ENCODE measurements at places on chromosomes 3 and 15.

DNA sequence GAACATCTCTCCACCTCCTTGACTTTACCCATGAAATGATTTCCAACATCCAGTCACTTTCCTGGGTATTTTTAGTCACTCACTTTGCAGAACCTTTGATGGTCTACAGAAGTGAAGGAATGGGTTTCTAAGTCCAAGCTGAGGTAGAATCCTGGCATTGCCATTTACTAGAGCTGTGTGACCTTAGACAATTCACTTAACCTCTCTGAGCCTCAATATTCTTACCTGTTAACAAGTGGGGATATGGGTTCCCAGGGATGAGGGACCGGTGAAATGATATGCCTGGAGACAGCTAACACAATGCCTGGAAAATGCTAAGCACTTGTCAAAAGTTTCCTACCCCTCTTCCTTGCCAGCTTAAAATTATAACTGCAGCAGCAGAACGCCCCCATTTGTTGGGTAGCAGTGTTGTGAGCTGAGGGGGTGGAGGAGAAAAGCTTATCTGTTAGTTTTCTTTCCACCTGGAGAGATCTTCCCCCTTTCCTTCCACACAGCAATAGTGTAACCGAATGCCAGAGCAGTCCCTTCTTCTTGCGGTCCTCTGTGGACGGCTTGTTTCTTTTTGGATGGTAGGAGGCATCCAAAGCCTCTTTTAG is 319.2 kb upstream of the LRRFIP2 start:
- DNase-seq: no peak

- no peak for DNase-seq
Measured at GRCh38 chr3:43525941-43526607, 95.7 kb downstream of the ANO10 start.

- DNase-seq: no peak
Measured at GRCh38 chr3:105837143-105837740, 31.6 kb downstream of the CBLB start.

DNA sequence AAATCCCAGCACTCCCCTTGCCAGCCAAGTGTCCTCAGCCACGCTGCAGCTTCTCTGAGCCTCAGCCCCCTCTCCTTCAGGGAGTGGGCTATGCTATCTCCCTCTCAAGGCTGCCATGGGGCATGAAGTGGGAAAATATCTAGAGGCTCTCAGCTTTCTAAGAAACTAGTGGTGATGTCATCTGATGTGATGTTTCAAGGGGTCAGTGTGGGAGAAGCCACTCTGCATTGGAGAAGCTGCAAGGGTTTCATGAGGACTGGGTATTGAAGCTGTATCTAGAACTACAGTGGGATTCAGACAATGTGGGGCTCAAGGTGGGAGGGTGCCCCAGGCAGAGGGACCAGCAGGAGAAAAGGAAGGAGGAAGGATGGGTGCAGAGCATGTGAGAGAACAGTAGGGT is 210.2 kb downstream of the TLE3 start:
- no peak for DNase-seq

DNA sequence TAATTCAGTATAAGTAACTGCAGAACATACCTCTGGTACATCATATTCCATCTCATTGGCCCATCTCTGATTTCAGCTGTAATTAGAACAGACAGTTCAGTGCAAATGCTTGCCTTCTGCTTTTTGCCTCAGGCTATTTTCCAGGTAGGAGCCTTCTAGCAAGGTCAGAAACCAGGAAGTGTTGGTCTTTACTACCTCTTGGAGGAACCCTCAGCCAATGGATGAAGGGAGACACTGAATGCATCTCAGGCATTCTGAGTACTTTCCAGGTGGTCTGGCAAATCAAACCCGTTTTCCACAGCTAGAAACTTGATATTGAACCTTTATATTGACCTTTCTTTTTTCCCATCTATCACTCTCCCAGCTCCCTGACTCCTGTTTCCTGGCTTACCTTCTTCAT is 348.5 kb upstream of the SOX2 start:
- no peak for DNase-seq

- DNase-seq: no peak
Measured at GRCh38 chr3:156729460-156730179, 55.2 kb downstream of the TIPARP start.

DNA sequence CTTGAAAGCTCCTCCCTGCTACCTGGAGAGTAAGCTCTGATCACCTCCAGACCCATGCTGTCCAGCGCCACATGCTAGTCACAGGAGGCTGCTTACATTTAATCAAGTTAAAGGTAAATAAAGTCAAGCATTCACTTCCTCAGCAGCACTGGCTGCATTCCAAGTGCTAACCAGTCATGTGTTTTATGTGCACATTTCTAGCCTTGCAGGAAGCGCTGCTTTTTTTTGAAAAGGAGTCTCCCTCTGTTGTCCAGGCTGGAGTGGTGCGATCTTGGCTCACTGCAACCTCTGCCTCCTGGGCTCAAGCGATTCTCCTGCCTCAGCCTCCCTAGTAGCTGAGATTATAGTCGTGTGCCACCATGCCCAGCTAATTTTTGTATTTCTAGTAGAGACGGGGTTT is 279.2 kb downstream of the GABRG3 start:
- no peak for DNase-seq

DNA sequence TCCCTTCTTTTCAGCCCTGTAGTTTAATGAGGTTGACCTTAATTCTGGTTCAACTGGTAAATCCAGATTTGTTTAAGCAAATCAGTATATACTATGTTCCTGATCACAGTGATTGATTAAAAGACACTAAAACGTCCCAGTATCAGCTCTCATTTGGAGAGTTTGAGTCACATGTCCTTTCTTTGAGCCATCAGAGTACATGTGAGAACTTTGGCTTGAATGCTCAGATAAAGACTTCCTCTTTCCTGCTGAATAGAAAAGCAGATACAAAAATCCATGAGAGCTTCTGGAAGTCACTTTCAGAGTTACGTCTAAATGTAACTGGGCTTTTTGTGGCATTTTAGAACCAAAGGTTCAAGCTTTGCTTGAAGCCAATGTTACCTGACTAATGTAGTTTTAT is 341.8 kb upstream of the SATB1 start:
- no peak for DNase-seq

GRCh38 chr3:19744047-19744446 is 190.0 kb downstream of the EFHB start:
- no peak for DNase-seq

- no peak for DNase-seq
Measured at GRCh38 chr15:31856581-31856980, 173.7 kb upstream of the CHRNA7 start.

GRCh38 chr3:99625237-99625622 is 13.2 kb upstream of the COL8A1 start:
- DNase-seq: no peak

DNA sequence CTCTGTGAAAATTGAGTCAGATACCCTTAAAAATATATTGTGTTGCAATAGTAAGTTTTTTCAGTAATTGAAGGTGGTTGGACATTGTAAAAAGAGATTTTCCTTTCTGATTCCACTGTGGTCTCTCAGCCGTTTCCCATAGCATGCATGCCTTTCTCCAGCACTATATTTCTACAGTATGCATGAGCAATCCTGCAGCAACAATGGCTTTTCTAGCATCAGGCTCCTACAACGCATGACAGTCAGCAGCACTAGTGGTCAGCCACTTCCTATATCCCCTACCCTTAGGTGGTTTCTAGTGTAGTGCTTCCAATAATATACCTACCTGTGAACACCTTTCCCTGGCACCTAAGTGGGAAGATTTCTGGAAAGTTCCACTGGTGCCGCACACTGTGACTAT is 55.4 kb upstream of the SNRPN start:
- DNase-seq: no peak

GRCh38 chr3:77800893-77801292 is 761.0 kb downstream of the ROBO2 start:
- no peak for DNase-seq

DNA sequence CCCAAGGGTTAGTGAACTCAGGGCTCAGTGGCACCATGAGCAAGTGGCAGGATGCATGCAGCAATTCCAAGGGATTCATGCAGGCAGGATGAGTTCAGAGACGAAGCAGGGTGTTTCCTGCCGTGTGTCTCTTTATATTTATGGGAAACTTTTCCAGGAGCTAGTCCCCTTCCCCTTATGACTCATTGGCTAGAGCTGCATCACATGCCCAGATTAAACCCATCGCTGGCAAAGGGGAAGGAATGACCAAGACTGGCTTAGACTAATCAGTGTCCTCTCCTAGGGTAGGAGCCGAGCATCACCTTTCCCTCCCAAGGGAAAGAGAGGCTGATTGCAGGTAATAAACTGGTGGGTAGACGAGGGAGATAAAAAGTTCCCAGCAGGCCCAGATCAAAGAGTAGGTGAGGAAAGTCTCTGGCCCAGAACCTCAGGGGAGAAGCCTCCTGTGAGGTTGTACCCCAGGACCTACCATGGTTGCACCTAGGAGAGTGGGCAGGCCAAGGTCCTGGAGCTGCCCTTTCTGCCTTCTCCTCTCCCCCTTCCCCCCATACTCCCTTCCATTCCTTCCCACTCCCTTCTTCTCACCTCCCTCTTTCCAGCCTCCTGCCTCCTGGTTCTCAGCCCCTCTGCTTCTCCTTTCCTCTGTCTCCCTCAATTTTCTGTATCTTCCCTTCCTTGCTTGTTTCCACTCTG is 67.8 kb upstream of the ITGA11 start:
- no peak for DNase-seq

DNA sequence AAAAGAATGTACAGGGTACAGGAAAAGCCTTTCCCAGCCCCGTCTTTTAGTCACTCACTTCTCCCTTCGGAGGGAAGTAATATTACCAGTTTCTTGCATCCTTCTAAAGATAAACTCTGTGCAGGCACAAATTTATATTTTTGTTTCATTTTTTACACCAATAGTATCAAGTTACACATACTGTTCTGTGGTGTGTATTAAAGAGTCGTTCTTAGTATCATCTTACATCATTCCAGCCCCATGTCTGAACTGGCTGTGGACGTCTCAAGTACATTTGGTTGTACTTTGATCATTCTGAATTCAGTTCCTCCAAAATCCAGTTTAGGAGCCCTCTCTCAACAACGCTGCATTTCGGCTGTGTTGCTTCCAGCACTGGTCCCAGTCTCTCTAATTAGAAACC is 68.7 kb downstream of the LMLN start:
- no peak for DNase-seq

DNA sequence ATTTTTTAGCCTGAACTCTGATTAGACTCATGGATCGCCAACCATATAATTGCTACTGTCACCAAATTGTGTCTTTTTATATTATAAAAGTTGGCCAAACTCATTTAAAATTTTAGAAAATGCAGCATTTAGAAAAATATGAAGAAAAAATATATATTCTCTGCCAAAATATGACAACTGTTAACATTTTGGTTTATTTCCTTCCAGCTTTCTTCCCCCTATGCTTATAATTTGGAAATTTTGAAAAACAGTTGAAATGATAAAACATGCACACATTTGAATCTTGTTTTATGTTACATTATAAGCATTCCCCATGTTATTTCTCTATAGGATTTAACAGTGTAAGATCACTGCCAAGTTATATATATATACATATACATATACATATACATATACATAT is 1112.8 kb downstream of the TUSC7 start:
- no peak for DNase-seq

- no peak for DNase-seq
Measured at GRCh38 chr3:151751161-151751560, 17.4 kb downstream of the AADACL2 start.

DNA sequence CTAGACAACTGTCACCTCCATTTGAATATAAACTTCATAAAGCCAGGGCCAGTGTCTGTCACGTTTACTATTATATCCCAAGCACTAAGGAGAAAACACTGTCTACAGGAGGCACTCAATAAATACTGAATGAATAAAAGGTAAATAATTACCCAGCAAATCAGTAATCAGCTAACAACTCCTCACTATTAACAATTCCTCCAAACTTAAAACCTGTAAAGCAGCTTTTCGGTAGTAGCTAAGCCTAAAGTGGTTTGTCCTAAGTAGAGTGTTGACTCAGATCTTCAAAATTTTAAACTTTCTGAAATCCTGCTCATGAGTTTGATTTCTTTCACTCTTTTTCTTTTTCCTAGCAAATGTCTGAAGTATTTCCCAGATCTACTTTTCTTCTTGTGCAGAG is 39.9 kb downstream of the C3orf80 start:
- no peak for DNase-seq

DNA sequence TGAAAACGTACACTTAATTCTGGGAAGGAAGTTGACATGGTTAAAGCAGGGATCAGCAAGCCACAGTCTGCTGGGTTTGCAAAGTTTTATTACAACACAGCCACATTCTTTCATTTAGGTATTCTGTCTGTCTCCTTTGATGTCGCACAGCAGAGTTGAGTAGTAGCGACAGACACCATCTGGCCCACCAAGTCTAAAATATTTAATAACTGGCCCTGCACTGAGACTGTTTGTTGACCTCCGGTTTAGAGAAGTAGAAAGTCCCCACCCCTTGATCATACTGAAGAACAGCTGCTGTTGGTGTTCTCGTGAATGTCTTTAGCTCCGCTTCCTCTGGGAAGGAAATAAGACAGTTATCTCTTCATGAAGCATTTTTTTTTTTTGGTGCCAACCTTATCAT is 66.2 kb downstream of the MCTP2 start:
- DNase-seq: no peak

DNA sequence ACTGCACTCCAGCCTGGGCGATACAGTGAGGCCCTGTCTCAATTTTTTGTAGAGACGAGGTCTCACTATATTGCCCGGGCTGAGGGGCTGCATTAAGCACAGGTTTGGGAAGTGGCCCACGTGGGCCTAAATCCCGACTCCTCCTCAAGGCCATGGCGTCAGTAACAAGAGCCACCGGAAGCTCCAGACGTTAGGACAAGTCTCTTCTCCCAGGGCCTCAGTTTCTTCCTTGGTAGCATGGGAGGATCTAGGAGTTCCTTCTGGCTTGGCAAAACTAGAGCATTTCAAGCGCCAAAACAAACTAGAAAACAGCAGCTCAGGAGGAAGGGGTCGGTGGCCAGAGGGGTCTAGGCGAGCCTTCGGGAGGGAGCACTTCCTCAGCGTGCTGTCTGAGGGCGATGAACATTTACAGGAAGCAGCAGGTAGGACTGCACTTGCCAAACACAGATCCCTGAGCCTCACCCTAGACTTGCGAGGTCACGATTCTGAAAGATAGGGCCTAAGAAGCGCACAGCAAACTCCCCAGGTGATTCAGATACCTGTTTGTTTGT is 536 bp downstream of the SNAPC5 start:
- no peak for DNase-seq

DNA sequence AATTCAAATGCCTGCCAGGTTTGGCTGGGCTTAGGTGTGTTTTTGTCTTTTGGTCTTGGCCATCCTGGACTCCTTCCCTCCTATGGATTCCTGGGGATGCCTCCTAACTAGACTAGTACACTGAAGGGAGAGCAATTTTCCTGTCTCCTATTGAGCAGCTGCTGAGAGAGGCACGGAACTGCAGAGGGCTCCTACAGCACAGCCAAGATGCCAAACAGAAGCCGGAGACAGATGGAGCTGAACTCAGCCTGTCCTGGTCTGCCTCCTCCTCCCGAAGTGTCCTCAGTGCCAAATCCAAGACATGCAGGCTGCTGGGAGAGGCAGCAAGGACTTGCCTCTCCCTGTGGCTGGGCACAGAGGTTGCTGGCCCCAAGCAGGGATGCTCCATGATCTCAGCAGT is 256.6 kb upstream of the PROK2 start:
- no peak for DNase-seq
